ENCODE measurements at places on chromosomes 16 and 17.

DNA sequence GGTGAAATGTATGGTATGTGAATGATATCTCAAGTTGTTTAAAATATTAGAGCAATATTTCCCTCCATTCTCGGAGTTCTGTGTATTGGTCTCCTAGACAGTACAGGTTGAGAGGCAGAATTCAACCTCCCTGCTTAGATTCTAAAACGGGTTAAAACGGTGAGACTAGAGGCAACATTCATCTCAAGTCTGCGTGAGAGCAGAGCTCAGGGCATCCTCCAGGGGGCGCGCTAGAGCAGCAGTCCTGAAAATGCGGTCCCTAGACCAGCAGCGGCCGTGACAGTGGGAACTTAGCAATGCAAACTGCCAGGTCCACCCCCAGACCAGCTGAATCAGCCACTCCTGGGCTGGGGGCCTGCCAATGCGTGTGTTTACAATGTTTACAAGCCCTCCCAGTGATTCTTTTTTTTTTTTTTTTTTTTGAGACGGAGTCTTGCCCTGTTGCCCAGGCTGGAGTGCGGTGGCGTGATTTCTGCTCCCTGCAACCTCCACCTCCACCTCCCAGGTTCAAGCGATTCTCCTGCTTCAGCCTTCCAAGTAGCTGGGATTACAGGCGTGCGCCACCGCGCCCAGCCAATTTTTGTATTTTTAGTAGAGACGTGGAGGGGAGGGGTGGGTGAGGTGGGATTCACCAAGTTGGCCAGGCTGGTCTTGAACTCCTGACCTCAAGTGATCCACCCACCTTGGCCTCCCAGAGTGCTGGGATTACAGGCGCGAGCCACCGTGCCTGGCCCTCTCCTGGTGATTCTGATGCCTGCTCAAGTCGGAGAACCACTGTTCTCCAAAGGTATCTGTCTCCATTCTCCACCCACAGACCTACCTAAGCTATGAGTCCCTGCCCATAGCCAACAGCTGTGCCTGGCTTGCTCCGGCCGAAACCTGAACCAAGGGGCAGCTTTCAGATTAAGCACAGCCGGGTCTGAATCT is 24.2 kb downstream of the KLHL36 start:
- DNase-seq: peak; percentile 63

DNA sequence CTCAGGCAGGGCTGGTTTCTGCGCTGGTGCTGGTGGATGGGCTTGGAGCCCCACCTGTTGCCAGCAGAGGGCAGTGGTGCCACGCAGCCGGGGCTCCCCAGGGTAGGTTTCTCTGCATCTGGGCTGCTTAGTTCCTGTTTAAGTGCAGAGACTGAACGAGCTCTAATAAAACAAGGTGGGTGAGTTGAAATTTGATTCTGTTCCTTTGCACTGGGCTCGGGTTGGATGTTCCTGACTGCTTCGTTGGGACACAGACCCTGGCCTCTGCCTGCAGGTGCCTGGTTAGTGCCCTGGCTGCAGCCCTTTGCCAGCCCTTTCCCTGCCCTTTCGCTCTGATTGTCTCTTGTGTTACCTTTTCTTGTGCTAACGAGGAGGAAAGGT is 30.0 kb downstream of the TBCD start:
- DNase-seq: peak; percentile 73

DNA sequence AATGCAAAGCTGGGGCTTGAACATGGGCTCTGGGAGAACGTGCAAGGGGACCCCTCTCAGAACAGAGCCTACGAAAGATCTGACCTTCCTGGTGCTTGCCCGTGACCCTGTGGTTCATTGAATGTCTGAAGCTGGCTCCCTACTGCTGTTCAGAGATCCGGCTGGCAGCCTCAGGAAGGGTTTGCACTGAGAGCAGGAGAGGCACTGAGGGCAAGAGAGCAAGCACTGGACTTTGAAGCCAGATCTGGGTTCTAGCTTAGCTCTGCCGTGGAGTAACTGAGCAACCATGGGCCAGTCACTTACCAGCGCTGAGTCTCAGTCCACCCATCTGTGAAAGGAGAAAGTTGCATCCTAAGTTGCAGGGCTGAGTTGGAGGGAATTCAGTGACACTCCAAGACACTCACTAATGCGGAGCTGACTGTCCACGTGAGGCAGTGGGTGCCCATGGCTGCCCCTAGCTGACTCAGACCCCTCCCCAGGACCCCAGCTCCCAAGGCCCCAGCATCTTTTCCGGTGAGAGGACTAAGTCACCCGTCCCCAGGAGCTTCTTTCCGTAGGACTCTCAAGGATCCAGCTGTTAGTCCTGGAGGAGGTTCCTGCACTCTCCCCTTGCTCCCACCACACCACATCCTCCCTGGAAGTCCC is 41.3 kb downstream of the BEAN1 start:
- no peak for DNase-seq

DNA sequence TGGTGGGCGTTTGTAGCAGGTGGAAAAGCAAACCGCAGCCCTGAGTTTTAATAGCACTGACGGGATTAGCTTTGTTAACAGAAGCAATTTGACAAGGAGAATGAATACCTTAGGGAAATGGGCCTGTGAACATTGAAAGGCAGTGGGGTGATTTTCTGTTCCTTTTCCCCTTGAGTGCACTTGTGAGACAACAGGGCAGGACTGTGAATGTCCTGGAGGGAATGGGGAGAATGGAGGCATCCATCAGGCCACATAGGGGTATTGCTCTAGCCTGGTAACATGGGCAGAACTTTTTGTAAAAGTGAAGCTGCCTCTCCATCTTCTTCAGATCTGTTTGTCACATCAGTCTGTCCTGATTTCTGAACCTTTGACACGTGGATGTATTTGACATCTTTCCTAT is 26.2 kb downstream of the USP43 start:
- no peak for DNase-seq

GRCh38 chr16:28823291-28823872 is 583 bp downstream of the ATXN2L start:
- DNase-seq: peak; percentile 39

GRCh38 chr17:82014432-82014831 is 8.2 kb downstream of the CENPX start:
- no peak for DNase-seq

- no peak for DNase-seq
Observed at GRCh38 chr16:51355195-51355594, 204.1 kb upstream of the SALL1 start.

DNA sequence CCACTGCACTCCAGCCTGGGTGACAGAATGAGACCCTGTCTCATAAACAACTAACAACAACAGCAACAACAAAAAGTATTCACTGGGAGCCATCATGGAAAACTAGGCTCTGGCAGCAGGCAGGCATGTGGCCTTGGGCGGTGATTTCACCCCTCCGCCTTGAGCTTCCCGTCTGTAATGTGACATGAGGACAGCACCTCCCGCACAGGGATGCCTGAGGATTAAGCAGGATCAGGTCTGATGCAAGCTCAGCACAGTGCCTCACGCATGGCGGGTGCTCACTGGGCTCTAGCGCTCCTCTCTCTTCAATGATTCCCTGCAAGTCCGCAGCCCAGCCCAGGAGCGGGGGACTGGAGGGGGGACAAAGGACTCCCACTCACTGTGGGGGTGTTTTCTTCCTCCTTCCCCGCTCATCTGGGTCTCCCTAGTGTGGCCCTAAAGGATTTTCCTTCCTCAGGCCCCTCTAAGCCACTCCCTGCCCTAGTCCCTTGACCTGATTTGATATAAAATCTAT is 2.8 kb downstream of the PLCD3 start:
- no peak for DNase-seq

DNA sequence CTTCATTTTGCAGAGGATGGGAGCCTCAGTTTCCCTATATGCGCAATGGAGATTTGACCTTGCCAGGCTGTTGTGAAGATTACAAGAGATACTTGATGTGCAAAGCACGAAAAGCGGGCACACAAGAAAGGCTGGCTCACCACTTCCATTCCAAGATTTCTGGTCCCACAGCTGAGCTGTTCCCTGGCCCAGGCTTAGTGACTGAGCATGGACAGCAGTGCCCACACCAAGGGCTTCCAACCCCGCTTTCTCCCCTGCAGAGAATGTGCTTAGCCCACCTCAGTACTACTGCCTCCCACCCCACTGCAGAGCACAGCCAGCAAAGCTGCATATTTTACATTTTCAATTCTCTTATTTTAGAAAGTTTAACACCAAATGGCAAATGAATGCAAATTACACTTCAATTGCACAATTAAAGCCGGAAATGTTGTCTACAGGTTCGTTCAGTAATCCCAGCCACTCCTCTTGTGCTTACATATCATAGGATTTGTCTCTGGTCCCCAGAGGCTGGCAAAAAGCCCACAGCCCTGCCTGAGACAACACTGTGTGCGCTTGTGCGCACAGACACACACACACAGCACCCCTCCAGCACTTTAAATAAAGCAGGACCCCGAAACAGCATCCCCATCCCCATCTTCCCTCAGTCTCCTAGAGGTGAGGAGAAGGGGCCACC is 51.8 kb downstream of the VAC14 start:
- DNase-seq: no peak

DNA sequence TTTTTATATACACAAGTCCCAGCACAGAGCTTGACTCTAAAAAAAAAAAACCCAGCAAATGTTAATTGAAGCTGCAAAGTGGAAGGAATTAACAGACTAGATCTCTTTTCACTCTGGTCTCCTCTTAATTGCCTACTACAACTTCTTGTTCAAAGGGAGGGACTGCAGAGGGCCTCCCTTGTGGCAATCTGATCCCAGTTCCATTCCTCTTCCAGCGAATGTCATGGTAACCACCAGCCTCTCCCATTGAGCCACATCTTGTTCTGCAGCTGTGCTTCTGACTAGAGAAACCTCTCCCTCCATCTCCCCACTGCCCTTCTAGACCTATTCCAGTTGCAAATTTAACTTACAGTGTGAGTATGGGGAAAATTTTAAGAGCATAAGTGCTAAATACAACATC is 5.9 kb downstream of the SUPT6H start:
- no peak for DNase-seq

GRCh38 chr16:4324492-4325252 is 8.8 kb downstream of the GLIS2 start:
- DNase-seq: no peak

- peak; percentile 28 for DNase-seq
Observed at GRCh38 chr17:49434821-49435670, 20.4 kb upstream of the PHB1 start.

GRCh38 chr17:27751166-27751565 is 49.2 kb downstream of the NOS2 start:
- no peak for DNase-seq

- DNase-seq: no peak
Observed at GRCh38 chr17:34308371-34308770, 10.9 kb upstream of the CCL8 start.

- DNase-seq: no peak
Observed at GRCh38 chr17:31281061-31281460, 16.0 kb downstream of the OMG start.

DNA sequence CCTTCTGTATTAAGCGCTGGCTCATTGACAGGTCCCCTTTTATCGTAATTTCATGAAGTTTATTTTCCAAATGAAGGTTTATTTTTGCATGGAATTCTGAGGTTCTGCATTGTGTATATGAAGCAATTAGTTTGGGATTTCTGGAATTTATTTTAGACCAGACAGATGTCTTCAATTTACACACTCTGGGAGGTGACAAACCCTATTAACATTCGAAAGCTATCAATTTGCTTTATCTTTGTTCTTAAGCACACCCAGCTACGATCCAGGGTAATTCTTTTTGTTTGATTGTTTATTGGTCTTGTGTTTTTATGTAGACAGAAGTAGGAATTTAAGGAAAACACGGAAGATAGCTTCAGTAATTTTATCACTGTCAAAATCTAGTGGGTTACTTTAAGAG is 264.6 kb downstream of the HS3ST3A1 start:
- DNase-seq: no peak

DNA sequence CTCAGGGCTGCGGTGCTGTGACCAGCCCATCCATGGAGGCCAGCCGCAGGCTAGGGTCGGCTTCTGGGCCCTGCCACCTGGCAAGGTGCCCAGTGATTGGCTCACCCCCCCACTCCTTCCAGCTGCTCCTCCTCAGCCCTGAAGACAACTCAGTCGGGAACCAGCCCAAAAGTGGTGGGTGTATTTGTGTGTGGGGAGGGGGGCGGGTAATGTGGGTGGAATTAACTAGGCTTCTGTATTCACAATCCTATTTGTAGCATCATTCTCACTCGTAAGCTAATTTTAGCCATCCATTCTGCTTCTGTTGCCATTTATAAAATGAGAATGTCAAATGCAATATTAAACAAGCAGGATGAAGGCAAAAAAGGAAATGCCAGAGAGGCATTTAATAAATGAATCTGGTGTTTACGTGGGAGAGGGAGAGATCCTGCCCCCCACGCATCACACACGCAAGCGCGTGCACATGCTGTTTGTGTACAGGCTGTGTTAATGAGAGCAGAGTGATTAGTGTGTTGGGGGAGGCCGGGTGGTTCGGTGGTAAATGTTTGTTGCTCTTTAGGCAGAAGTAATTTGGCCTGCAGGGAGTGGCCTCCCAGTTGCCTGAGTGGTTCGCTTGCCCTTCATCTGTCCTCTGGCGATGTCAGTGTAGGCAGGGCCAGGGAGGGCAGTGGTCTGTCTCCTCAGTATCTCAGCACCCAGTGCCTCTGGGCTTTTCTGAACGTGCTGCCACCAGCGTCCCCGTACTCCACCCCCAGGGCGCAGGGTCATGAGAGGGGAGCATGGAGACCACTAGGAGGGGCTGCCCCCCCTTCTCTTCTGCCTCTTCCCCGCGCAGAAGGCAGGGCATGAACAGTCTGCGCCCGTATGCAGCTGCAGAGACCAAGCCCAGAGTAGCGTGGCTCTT is 140.1 kb downstream of the CCDC182 start:
- DNase-seq: peak; percentile 54

GRCh38 chr16:3195975-3196374 is 8.0 kb downstream of the OR1F1 start:
- no peak for DNase-seq

DNA sequence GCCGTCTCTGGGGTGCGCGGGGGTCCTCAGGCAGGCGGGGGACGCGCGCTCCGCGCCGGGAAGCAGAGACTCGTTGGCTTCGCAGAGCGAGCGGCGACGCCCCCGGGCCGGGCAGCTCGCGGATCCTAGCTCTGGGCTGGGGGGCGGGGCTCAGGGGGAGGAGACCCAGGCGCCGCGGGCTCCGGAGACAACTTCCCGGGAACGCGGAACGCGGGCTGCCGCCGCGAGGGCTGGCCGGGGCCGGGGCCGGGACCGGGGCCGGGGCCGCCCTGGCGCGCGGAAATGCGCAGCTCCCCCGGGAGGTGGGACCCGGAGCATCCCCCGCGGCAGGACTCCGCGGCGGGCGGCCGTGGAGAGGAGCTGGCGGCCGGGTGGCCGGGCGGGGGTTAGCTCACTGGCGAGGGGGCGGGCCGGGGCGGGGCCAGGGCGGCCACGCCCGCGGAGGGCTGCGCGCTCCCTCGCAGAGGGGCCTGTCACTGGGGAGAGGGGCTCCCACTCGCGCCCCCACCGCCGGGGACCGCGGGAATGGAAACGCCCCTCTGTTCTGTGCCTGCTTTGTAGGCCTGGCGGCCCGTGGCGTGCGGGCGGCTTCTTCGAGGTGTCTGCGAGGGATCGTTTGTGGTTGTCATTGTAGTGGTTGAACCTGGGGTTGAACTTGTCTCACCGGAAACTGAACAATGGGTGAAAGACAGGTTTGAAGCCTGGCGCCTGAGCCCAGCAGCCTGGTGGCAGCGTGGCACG is at the start of gene GAS7:
Gene GAS7 (minus strand): TSS at position 98 of the 741 bp plus-strand sequence.
- DNase-seq: no peak

- no peak for DNase-seq
Observed at GRCh38 chr16:1130382-1130781, 22.5 kb upstream of the CACNA1H start.

- DNase-seq: no peak
Observed at GRCh38 chr17:64164596-64165285, 34.8 kb upstream of the ERN1 start.

- DNase-seq: peak; percentile 56
Observed at GRCh38 chr17:78806451-78806850, 24.4 kb upstream of the CYTH1 start.

GRCh38 chr16:76035689-76036088 is 241.5 kb upstream of the CNTNAP4 start:
- DNase-seq: no peak

GRCh38 chr17:43471585-43472160 is 12.1 kb upstream of the DHX8 start:
- no peak for DNase-seq
